Ureter (tissue), 1 donor: ENCODE measurements at places on chromosomes 6 and 20. TPM values are rescaled to one million over a fixed set of nuclear protein-coding genes. Genes with fewer than 3 reads are reported as not detected.

GRCh38 chr6:11280394-11280793 is 47.9 kb upstream of the NEDD9 start:
- no peak for DNase-seq

DNA sequence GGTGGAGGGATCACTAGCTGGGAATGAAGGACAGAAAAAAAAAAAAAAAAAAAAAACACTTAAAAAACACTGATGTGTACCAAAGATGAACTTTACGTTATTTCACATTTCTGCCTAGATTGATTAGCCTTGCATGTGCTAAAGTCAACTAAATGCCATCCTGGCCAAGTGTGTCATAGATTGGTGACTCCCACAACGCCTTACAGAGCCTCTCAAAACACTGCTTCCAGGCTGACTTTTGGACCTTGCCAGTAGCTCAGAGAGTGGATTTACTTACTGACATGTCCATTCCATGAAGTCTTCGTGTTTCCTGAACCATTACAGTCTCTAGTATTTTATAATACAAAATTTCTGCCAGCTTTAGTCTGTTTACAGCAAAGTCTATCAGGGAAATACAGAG is 40.5 kb downstream of the RBL1 start:
- DNase-seq: no peak

- DNase-seq: no peak
Observed at GRCh38 chr20:52864916-52865605, 107.1 kb upstream of the TSHZ2 start.

Gene CRISP2
- 0.60 TPM for total RNA-seq

- DNase-seq: no peak
Observed at GRCh38 chr6:89098461-89098860, 17.9 kb downstream of the PNRC1 start.

- DNase-seq: no peak
Observed at GRCh38 chr6:90467546-90467945, 119.3 kb downstream of the MAP3K7 start.

GRCh38 chr6:162817196-162817595 is 89.4 kb downstream of the PACRG start:
- no peak for DNase-seq

GRCh38 chr6:169816054-169816453 is 64.6 kb downstream of the ERMARD start:
- no peak for DNase-seq

- DNase-seq: no peak
Observed at GRCh38 chr20:1882026-1882425, 13.2 kb upstream of the SIRPA start.

DNA sequence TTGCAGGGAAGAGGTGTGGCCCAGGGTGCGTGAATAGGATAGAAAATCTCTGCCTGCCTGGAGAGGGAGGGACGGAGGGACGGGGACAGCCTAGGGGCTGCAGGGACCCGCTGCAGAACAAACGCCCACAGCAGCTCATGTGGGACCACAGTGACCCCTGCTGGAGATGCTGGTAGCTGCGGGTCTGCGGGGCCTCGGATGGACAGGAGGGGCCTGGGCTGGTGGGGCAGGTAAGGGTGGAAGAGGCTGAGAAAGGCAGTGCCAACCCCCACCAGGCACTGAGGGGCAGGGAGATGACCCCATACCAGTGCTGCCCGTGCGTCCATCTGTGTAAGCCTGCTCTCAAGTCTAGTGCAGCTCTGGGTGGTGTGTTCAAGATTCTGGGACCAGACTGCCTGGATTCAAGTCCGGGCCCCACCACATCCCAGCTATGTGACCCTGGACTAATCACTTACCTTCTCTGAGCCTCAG is 39.4 kb downstream of the KIAA1755 start:
- DNase-seq: peak; percentile 71

Gene C6orf52
- total RNA-seq: 1.8 TPM

GRCh38 chr20:39089029-39089428 is 126.9 kb downstream of the DHX35 start:
- no peak for DNase-seq

Gene C20orf96
- 10.4 TPM for total RNA-seq

DNA sequence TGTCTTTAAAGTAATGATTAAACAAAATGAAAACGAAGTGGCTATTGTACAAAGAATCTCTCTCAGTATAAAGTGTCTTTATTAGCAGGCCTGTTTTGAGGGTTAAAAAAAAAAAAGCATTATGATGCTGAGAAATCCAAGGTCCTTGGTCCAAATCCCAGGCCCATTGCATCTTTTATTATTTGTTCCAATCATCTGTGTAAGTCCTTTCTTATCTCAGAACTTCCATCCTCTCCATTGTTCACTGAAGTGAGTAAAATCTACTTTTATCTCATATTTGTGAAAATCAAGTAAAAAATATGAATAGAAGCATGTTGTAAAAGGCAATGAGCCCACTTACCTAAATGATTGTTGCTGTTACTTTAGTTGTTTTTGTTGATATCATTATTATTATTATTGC is 499.1 kb upstream of the JAG1 start:
- DNase-seq: no peak

Gene IL20RA
- 39.5 TPM for total RNA-seq

DNA sequence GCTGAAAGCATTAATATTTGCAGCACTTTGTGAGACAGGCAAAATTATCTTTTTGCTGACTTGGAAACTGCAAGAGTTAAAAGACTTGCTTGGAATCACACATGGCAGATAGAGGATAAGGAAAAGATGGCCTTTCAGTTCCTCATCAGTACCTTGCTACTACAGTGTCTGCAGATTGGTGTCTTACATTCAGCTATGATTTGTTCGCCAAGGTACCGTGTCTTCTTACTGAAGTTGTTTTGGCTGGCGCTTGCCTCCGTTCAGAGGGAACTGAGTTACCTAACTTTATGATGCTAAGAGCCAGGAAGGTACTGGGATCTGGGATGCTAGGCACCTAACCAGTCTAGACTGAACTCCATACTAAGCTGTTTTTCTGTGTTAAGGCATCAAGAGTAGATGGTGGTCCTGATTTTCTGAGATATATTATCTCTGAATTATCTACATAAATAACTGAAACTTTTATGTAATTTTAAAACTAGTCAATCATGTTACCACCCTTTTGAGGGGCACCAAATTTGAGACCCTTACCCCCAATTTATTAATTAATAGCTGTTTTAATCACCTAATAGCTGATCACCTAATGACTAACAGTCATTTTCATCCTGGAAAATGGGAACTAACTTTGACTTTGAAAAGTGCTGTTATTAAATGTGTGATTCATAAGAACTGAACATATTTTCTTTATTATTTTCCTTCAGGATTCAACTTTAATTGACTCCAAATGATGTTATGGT is 2.5 kb downstream of the WTAP start:
- DNase-seq: no peak

DNA sequence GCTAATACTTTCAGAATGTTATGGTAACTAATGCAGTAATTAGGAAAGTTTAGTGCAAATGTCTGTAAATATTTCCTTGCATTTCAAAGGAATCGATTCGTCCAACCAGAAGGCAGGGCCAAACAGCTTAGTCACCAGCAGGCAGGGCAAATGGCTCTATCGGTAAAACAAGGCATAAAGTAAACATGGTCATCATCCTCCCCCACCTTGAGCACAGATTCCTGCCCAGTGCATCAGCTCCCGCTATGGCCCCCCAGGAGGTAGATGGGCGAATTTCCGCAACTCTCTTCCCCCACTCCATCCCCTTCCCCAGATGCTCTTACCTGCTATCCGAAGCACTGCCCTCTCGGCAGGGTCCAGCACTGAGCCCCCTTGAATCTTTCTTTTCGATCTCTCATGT is 103.8 kb upstream of the BEND6 start:
- DNase-seq: no peak

DNA sequence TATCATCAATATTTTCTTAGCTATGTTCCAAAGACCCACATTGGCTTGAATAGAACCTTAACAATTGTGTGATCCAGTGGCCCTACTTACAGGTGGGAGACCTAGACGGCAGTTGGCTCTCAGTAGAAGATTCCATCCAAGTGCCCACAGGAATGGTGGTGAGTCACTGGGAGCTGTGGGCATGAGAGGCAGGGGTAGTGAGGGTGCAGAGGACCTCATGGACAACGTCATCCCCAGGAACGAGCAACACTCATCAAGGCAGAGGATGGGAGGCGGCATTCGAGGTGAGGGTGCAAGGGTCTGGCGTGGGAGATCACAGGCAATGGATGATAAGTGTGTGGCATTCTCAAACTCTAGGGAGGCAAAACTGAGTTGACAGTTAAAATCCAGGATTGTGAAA is 17.5 kb upstream of the SPO11 start:
- DNase-seq: no peak

DNA sequence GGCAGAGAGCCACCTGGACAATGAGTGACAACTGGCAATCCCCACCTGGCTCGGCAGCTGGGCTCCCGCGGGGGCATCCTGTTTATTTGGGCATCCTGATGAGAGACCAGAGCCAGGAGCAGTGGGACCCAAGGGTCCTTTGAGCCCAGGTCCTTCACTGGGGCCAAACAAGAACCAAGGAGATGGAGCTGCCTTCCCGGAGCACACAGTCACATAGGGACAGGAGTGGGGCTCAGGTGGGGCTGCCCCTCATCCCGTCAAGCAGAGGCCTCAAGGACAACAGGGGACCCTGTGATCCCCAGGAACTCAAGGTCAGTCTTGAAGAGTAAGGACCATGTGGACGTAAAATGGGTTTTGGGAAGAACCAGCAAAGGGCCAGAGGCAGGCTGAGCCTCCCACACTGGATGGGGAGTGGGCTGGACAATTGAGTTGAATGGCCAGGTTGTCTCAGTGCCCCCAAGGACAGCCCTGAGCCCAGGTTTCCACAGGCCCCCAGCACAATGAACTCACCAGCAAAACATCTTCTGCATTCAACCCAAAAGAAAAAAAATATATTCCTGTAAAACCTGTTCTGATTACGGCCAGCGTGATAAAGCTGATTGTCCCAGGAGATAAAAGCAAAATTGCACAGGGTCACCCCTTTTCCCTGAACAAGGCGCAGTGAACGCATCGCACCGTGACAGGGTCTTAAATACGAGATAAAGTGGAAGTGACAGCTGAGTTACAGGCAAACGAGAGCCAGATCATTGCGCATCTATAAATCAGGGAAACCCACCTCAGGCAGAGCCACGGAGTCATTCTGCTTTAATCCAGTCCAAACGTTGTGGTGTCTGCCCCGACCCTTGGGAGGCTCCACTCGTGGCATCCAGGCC is 86.2 kb downstream of the ANKRD60 start:
- DNase-seq: peak; percentile 51

DNA sequence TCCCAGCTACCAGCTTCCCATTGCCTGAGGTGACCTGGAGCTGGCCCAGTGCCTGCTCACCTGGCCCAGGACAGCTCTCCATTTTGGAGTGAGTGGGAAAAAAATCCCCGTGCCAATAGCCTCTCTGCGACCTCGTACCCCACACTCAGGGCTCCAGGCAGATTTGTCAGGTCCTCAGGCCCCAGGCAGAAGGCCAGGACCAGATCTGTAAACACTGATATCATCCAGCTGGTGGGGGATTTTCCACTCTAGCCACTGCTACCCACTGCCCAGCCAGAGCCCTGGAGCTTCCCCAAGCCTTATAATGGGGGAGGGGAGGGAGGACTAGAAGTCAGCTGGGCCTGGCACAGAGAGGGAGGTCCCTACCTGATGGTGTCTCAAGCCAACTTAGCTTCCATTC is 1.3 kb upstream of the PGC start:
- DNase-seq: no peak

Gene CPNE5
- total RNA-seq: 3.6 TPM

Gene TRIM31
- 0.78 TPM for total RNA-seq
